Stimulated activated CD8-positive, alpha-beta memory T cell treated with anti-CD3 and anti-CD28 coated beads, Interleukin-7, amount 100 ng/mL, for 1 hour (primary cell): ENCODE measurements at places on chromosomes 6 and 20.

DNA sequence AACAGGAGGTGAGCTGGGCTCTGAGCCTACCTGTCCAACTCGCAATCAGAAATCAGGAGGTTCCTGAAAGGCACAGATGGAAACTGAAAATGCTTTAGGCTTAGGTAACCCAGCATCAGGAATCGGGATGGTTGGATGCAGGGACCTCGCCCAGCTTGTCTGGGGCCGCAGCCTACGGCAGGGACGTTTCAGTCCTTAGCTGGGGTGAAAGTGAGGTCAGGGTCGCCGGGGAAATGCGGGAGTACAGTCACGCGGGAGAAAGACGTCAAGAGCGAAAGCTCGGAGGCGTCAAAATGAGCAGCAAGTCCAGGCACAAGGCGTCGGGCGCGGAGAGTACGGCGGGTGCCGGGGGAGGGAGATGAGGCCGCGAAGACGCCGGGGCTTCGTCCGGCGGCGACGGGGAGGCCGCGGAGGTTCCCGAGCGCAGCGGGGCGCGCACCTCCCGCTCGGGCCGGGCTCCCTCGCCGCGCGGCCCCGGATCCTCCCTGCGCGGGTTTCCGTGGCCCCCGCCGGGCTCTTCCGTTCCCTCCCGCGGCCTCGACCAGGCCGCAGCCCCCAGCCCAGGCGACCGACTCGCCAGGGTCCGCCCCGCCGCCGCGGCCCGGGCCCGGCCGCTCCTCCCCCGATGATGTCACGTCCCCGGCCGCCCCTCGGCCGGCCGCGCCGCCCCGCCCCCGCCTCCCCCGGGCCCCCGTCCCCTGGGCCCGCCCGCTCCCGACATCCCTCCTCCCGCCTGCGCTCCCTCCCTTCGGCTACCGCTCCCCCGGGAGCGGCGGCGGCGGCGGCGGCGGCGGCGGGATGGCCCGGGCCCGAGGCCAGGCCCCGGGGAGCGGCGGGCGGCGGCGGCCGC, at the start of gene EBF4:
Gene EBF4, plus strand, starts transcription at position 745 of the 850 bp plus-strand sequence. CDS start 866 bp downstream, outside the sequence.
- DNase-seq: no peak

DNA sequence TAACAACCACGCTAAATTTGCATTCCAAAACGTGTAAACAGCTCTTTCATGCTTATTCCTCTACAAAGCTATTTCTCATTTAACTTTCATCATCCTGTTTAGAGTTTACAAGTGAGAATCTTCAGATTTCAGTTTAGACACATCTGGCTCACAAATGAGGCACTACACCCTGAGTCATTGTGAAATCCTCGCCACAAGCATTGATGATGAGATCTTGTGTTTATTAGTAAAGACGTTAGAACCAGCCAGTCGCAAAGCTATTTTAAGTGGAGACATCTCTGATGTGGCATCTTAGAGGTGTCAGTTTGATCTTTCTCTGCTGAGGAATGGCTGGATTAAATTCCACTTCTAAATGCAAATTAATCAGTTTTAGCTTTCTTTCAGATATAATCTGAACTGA, 8.3 kb upstream of the ISM1 start:
- DNase-seq: no peak

- DNase-seq: no peak
These were observed 14.2 kb upstream of the HLA-DRB1 start for GRCh38 chr6:32603888-32604287.

GRCh38 chr6:124604719-124605118, 357.5 kb upstream of the RNF217 start:
- no peak for DNase-seq

GRCh38 chr6:76684875-76685274, 612.4 kb upstream of the IMPG1 start:
- DNase-seq: no peak

DNA sequence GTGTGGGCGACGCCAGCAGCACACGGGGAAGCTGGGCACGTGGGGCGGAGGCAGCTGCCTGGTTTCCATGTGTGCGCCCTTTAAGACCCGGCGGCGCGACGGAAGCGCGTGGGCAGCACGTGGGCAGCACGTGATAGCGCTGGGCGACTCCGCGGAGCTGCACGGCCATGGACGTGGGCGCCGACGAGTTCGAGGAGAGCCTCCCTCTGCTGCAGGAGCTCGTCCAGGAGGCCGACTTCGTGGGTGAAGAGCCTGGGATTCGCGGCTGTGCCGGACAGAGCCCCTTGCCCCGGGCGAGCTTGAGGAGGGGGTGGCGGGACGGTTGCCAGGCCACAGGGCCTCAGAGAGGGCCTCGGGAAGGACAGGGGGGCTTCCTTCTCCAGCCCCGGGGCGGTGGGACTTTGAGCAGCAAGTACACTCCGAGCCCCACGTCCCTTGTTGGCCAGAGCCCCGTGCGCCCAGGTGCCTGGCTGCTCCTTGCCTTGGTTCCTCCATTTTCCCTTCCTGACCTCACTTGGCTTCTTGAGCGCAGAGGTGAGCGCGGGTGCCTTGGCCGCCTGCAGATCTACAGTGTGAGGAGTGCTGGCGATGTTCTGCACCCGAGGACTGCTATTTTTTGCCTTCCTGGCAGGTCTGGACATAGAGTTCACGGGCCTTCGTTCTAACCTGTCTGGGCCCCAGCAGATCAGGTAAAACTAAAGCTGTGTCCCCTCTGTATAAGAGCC, at the start of gene PNLDC1:
Gene PNLDC1, plus strand, starts transcription at position 136 of the 725 bp plus-strand sequence. Its CDS starts 32 bp downstream, at position 168.
- DNase-seq: no peak

- DNase-seq: no peak
These were observed 6.4 kb downstream of the CNKSR3 start for GRCh38 chr6:154504102-154504501.

DNA sequence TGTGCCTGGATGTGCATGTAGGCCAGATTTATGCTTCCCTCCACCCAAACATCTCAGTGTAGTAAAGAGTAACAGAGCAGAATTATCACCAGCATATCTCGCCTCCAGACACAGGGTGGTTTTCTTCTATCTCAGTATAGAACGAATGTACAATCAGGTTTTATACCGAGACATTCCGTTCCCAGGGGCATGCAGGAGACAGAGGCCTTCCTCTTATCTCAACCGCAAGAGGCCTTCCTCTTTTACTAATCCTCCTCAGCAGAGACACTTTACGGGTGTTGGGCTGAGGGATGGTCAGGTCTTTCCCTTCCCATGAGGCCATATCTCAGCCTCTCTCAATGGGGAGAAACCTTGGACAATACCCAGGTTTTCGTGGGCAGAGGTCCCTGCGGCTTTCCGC, 36.4 kb upstream of the MC3R start:
- no peak for DNase-seq

- DNase-seq: no peak
These were observed 23.4 kb downstream of the DYNLT1 start for GRCh38 chr6:158620963-158621693.

- no peak for DNase-seq
These were observed 4.9 kb upstream of the PTGIS start for GRCh38 chr20:49572857-49573256.

GRCh38 chr6:139519571-139520031, 145.2 kb upstream of the CITED2 start:
- DNase-seq: no peak

DNA sequence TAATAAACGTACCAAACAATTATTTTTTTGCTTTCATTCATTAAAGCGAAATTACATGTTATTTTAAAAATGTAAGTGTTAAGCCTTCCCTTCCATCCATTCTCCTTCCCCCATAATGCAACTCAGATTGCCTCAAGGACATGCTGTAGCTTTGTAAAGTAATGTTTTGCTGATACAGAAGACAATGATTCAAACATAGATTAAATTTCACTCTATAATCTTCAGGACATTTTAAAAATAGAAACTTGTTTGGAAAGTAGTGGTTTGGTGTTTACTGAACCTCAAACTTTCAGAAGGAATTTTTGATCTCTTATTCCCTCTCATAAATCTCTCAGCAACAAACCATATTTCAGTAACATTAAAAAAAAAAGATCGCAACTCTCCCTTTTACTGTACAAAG, 350.9 kb upstream of the HSF2 start:
- DNase-seq: no peak

DNA sequence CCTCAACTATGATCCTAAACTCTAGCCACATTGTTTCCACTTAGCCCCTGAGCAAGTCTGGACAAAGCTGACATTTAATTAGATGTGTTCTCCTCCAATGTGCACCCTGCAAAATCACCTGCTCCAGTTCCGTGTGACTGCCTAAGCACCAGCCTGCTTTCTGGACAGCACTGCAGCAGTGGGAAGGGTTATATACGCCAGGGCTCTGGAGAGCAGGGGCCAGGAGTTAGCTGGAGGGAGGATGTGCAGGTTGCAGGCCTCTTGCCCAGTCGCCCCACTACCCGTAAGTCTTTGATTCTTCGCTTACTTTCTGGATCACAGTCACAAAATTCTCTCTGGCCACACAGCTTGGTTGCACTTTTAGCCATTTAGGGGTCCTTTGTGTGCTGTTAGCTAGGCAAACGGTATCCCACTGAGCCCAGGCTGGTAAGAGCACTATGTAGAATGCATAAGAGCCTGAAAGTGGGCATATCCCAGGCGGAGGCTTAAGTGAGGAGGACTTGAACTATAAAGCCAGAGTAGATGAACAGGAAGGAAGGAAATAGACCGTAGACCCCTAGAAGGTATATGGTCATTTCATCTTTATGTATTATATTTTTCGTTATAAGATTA, 10.7 kb upstream of the PLEKHG1 start:
- DNase-seq: no peak

- no peak for DNase-seq
These were observed 61.1 kb upstream of the SNX9 start for GRCh38 chr6:157761926-157762325.

- no peak for DNase-seq
These were observed 88.6 kb upstream of the PCSK2 start for GRCh38 chr20:17138237-17138636.

GRCh38 chr6:158793432-158793831, 25.7 kb downstream of the EZR start:
- no peak for DNase-seq

GRCh38 chr6:133641104-133641503, 247.8 kb upstream of the TCF21 start:
- DNase-seq: no peak

- DNase-seq: no peak
These were observed 26.0 kb downstream of the SLC17A9 start for GRCh38 chr20:62978561-62978943.

GRCh38 chr20:19823971-19824370, 65.9 kb downstream of the RIN2 start:
- DNase-seq: no peak

DNA sequence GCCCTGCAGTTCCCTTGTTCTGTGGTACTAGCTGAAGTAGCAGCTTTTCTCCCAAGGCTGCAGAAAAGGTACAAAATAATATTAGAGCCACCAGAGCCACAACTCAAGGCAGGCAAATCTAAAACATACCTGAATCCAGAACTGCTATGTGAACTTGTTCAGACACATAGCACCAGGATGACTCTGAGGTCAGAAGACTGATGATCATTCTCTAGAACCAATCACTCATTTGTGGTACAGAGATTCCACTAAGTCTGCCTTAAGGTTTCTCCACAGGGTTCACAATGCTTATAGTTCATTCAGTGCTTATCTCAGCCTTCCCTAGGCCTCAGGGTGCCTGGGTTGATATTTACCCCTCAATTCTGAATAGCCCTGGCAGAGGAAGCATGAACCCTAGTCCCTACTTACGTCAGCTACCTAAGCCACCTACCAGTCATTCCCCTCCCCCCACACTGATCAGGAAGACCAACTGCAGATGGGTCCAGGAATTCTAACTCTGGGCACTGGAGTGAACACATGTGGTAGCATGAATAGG, 140.9 kb upstream of the MOCS1 start:
- no peak for DNase-seq

DNA sequence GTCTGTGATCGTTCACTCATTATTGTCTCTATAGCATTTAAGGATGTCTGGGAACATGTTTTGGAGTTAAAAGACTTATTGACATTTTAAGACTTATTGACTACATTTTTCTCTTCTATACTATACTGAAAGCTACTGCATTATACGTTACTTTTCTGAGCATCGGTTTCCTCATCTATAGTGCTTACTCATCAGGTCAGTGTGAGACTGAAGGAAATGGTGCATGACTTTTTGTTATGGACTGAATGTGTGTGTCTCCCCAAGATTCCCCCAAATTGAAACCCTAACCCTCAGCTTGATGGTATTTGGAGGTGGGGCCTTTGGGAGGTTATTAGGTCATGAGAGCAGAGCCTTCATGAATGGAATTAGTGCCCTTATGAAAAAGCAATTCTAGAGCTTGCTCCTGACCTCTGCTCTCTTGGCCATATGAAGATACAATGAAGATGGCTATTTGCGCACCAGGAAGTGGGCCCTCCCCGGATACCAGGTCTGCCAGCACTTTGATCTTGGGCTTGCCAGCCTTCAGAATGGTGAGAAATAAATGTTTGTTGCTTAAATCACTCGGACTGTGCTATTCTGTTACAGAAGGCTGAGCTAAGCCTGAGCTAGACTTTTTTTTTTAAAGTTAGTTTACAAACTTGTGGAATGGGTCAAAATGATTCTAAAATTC, 243.7 kb upstream of the RREB1 start:
- DNase-seq: no peak

- no peak for DNase-seq
These were observed 194.9 kb downstream of the SCP2D1 start for GRCh38 chr20:19008497-19008896.

GRCh38 chr20:47971058-47971791, 185.9 kb upstream of the SULF2 start:
- no peak for DNase-seq

- DNase-seq: no peak
These were observed 68.5 kb downstream of the MAP3K5 start for GRCh38 chr6:136723780-136724179.

- no peak for DNase-seq
These were observed 70.6 kb downstream of the UBE3D start for GRCh38 chr6:82995066-82995465.

GRCh38 chr6:106155219-106155830, 69.2 kb downstream of the PRDM1 start:
- DNase-seq: no peak

DNA sequence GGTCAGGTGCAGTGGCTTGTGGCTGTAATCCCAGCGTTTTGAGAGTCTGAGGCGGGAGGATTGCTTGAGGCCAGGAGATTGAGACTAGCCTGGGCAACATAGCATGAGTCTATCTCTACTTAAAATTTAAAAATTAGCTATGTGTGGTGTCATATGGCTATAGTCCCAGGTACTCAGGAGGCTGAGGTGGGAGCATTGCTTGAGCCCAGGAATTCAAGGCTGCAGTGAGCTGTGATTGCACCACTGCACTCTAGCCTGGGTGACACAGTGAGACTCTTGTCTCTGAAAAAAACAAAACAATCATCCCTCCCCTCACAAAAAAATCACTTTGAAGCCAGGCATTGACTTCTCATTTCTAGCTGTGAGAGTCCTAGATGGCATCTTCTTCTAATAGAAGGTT, 32.1 kb downstream of the AIG1 start:
- DNase-seq: no peak

GRCh38 chr20:63688228-63689045, 8.0 kb upstream of the TNFRSF6B start:
- no peak for DNase-seq

GRCh38 chr6:89133981-89134380, 11.9 kb upstream of the PM20D2 start:
- no peak for DNase-seq

GRCh38 chr6:968791-969190, 275.9 kb upstream of the EXOC2 start:
- DNase-seq: no peak

- no peak for DNase-seq
These were observed 130.7 kb downstream of the DLL1 start for GRCh38 chr6:170160031-170160627.
